ENCODE measurements at places on chromosomes 13 and 19.

DNA sequence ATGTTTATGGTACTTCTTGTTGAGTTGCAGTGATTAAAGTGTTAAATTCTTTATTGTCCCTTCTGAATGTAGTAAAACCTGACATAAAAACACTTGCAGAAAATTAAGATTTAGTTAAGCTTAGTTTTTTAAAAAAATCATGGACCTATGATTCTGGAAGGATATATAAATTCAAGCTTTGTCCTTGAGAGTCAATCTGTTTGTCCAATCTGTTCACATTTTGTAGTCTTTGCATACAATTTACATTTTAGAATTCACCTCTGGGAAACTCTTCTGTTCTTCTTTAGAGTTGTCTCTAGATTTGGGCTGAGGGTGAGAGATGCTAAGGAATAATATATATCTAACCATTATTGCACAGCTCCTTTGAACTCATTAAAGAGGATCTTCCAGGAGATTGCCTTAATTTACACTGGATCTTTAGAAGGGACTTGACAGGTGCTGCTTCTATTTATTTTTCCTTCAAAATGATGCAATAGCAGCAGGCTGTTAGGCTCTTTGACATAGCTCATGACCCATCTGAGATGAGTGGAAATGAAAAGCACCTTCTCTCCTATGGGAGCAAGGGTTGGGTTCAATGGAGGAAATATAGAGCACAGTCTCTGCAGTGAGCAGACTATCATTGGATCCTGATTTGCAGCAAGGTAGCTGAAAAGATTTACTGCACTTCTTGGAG lies 433.9 kb downstream of the GPC6 start:
- no peak for DNase-seq

GRCh38 chr13:46571189-46571908 lies 18.4 kb downstream of the LRCH1 start:
- DNase-seq = no peak

DNA sequence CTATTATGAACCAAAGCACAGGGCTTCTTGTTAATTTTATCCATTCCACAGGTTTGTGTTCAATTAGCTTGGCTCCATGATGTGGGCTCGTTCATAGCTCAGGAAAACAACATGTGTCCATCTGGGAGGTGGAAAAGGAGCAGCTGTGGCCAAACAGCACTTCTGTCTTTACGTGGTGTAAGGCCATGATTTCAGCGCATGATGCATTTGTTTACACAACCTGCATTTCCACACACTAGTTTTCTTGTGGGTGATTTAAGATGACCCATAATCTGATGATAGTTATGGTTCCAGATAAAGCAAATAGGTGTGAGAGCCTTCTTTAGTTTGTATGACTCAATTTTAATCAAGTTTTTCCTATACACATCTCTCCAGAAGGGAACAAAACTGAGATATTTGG lies 101.7 kb downstream of the TNFRSF19 start:
- no peak for DNase-seq

GRCh38 chr19:16514383-16515019 lies 18.3 kb downstream of the C19orf44 start:
- no peak for DNase-seq

DNA sequence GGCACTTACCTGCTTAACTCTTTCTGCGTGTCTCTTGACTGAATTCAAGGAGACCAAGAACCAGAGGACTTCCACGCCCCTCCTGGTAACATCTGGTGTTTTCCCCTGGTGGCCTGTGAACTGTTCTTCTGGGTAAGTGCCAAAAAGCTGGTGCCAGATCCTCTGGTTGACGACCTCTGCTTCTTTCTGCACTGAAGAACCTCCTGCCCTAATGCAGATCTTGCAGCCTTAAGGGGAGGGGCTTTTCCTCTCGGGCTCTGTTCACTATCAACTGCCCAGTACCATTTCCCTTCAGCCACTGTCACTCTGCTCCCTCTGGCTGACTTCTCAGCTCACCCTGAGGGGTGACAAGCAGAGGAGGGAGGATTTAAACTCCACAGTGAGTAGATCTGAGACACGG lies 6.1 kb upstream of the ERVV-1 start:
- DNase-seq = no peak

All from activated naive CD4-positive, alpha-beta T cell treated with anti-CD3 and anti-CD28 coated beads, Interleukin-2, amount 50 U/mL, for 16 hours (primary cell).